ENCODE measurements at places on chromosomes 2 and 18. TPM values are rescaled to one million over a fixed set of nuclear protein-coding genes. Genes with fewer than 3 reads are reported as not detected.

DNA sequence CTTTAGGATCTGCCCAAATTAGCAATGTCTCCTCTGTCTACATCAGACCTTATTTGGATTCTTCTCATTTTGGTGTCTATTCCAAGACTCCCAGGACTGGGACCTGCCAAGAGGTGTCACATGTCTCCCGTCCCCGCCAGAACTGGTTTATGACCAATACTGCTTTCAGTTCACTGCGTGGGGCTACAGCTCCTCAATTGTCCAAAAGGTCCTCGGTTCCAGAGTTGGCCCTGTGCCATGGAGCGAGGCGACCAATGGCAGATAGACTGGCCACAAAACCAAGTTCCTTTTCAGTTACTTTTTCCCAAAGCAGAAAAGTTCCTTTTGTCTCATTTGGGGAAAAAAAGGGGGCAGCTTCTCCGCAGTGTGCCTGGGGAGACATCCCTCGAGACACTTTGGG is 144.1 kb upstream of the ZNF236 start:
- no peak for DNase-seq

DNA sequence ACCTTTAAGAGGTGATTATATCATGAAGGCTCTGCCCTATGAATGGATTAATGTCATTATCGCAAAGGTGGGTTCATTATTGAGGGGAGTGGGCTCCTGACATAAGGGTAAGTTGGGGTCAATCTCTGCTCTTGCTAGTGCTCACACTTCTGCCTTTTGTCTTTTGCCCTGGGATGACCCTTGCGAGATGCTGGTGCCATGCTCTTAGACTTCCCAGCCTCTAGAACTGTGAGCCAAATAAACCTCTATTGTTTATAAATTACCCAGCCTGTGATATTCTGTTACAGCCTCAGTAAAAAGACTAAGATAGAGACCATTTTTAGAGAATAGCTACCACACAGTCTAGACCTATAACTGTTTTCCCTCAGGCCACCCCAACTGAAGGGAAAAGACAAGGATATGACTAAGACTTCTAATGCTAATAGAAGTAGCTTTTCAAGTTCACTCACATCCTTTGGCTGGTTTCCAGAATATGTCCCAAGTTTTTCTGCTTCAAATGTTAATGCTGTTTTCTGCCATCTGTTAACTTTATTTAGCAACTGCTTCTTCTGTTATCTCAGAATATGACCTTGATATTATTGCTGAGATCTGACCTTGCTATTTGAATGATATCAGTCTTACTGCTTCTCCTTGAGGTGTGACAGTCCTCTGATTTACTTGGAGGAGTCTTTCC is 65.1 kb upstream of the STAM2 start:
- no peak for DNase-seq

DNA sequence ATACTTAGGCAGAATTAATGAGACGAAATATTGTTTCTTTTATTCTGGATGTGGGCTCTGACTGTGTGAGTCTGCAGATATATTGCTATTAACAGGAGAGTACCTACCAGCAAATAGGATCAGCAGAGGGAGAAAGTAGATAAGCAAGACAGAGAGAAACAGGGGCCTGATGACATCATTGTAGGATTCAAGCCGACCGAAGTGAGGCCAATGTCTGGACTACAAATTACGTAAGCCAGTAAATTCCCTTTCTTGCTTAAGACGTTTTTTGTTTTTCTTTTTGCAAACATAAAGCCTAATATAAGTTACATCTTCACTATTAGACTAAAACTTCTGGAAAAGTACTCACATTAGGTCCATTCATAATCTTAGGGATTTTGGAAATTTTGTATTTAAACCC is 21.4 kb upstream of the PTPRM start:
- no peak for DNase-seq

The KCNK3 gene
- not detected for total RNA-seq

The GPR39 gene
- not detected for total RNA-seq

The SERPINB13 gene
- total RNA-seq = not detected

Data from CD4-positive, alpha-beta memory T cell (primary cell).